ENCODE measurements at places on chromosomes 3 and 15.
A peak's percentile ranks its signal among the peaks of the same experiment; 100 is the strongest.

DNA sequence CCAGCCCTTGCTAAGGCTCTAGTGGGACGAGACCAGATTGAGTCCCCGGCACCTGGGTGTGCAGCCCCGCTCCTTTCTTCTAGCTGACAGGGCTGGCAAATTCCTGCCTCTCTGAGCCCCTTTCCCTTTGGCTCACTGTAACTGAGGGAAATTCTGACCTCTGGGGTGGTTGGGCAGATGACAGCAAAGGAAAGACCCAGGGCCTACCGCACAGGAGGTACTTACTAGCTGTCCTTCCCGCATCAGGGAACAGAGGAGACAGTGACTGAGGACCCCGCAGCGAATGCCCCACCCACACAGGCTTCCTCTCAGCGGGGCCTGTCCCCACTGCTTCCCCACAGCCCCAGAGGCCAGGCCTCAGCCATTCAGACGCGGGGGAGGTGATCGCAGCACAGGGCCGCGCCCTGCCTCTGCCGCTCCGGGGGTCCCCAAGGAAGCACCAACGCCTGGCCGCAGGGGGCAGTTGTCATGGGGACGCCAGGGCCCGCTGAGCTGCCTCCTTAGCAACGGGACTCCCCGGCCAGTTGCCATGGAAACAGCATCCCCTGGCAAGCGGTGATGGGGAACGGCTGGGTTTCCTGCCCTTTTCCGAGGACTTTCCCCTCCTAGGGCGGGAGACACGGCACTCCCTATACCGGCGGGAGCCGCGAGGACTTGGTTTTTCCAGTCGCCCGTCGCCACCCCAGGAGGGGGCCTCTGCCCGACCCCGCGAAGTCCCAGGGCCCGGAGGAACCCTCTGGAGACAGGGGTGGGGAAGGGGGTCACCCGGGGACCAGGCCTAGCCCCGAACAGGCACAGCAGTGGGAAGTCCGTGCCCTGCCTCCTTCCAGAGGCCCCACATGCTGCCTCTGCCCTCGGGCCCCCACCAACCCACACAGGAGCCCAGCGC, 50.1 kb downstream of the HCN4 start:
- no peak for DNase-seq

- DNase-seq = no peak
Observed at GRCh38 chr3:139642996-139643395, 34.8 kb downstream of the NMNAT3 start.

DNA sequence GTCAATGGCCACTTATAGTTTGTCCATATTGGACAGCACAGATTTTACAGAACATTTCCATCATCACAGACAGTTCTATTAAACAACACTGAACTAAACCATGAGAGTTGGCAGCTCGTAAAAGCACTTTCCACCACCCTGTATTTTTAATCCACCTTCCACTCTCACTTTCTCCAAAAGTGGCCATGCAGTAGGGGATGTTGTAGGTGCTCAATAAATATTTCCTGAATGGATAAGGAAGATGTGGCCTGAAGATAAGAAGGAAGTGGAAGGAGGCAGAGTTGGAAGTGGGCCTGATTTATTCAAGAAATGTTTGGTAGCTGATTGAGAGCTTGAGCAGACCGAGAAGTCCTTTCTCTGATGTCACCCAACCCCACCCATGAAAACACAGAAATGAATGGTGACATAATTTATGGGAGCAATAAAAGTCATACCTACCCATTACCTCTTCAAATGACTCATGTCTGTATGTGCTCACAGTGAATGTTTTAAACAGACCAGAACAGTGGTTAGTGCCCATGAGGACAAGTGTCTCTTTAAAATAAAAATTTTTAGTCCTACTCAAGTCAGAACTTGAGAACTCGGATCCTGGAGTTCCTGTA, 39.6 kb upstream of the CTNNB1 start:
- DNase-seq = no peak

- no peak for DNase-seq
Observed at GRCh38 chr3:175659670-175660350, 800.7 kb downstream of the NAALADL2 start.

DNA sequence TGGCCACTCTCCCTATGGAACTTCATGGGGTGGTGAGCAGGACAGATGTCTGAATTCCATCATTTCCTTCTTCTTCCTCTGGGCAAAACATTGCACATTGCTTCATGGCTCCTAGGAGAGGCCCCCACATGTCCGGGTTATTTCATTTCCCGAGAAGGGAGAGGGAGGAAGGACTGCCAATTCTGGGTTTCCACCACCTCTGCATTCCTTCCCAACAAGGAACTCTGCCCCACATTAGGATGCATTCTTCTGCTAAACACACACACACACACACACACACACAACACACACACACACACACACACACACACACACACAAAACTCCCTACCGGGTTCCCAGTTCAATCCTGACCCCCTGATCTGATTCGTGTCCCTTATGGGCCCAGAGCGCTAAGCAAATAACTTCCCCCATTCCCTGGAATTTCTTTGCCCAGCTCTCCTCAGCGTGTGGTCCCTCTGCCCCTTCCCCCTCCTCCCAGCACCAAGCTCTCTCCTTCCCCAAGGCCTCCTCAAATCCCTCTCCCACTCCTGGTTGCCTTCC, 1.9 kb downstream of the RHO start:
- peak; percentile 20 for DNase-seq

- no peak for DNase-seq
Observed at GRCh38 chr15:56729561-56729960, 3.7 kb downstream of the ZNF280D start.

- DNase-seq = no peak
Observed at GRCh38 chr15:25783134-25783533, 80.0 kb downstream of the ATP10A start.

DNA sequence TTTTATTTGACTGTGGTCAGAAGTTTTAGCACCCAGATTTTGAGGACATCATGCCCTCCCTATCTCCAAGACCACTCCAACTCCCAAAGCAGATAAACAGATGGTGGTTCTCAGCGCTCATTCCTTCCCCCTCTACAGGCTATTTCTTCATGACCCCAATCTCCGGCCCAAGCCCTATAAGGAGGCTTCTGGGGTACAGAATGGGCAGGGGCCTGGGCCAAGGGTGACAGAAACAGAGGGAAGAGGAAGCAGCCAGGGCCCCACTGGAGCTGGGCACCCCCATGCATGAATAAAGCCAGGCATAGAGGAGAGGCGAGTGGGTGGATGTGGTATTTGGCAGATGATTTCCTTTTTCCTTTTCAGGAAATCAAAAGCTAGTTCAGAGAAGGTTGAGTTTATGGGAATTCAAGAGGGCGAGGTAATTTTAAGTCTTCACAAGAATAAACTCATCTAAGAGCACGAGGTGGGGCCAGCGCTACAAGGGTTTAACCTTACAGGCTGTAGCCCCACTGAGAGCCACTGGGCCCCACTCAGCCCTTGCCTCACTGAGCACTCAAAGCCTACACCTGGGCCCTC, 104.8 kb upstream of the HERC1 start:
- DNase-seq = no peak

DNA sequence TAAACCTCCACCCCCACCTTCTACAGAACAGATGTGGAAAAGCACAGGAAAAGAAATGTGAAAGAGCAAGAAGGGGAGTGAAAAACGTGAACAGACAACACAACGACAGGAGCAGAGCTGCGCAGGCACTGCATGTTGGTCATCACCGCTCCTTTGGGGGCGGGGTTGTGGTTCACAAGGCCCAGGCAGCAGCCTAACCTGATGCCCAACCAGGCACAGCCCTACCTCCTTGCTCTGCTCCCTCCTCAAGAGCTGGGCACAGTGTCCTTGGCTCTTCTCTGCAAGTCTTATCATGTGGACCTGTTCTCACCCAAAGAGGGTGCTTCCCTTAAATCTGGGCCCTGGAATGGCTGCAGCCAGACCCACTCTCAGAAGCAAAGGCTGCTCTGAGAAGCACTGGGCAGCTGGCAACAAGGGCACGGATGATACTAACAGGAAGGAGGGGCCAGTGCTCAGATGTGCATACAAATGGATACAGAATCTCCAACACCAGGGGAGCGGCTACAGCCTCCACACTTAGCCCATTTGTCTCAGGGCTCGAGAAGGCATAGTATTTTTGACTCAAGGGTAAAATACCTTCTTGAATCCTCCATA, 64.6 kb downstream of the DHX30 start:
- no peak for DNase-seq

- no peak for DNase-seq
Observed at GRCh38 chr15:91853948-91854638, 585 bp downstream of the SLCO3A1 start.

DNA sequence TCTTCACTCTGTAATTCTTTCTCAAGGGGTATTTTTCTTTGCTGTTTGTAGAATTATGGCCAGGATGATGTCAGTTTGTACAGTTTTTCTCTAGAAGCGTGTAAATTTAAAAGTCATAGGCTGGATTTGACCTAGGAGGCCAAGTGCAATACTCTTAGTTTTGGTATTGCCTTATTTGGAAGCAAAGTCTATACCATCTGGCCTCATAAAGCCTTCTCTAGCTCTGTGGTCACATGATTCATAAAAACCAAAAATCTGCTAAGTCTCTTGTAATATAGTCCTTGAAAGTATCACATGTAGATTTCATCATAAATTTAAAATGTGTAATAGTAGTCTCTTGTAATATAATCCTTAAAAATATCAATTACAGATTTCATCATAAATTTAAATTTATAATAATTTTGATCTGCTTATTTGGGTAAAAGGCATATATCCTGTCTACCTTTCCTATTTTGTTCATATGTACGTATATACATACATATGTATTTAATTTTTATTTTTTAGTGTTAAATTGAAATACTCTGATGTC, 25.6 kb downstream of the TEX9 start:
- no peak for DNase-seq

DNA sequence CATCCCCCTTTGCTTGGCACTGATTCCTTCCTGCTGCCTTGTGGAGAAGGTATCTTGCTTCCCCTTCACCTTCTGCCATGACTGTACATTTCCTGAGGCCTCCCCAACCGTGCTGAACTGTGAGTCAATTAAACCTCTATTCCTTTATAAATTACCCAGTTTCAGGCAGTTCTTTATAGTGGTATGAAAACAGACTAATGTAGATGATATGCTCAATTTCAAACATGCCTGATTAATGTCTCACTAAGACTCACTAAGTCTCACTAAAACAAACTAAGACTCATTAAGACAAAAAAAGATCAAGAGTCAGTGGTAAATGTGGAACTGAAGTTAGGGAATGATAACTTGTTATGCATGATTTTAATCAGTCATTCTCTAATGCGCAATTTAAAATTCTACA, 606.6 kb downstream of the RBMS3 start:
- no peak for DNase-seq

GRCh38 chr3:150055332-150055731, 84.6 kb upstream of the PFN2 start:
- no peak for DNase-seq

- no peak for DNase-seq
Observed at GRCh38 chr15:85164841-85165466, 183.3 kb downstream of the PDE8A start.
